ENCODE measurements at places on chromosomes 1 and 21.

DNA sequence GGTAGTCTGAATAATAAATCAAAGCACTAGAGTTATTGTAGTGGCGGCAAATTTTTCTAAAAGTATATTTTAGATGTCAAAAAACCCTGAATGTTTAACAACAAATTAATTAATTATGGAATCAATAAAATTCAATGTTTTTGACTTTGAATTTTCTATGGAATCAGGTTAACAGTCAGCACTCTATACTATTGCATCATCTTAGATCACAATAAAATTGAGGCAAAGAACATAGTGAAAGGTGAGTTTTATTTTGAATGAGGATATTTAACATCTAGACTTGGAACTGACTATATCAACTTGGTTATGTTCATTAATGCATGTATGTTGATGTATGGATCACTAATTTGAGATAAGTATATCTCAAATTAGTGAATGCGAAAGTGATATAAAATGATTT, 148.5 kb downstream of the TNFSF18 start:
- DNase-seq, result no peak

DNA sequence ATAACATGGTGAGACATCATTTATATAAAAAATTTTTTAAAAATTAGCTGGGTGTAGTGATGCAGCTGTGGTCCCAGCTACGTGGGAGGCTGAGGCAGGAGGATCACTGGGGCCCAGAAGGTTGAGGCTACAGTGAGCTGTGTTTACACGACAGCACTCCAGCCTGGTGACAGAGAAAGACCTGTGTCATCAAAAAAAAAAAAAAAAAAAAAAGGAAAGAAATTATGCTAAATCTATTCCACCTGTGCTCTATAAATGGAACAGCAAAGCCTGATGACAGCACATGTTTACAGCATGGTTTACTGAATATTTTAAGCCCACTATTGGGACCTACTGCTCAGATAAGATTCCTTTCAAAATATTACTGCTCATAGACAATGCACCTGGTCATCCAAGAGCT, 217.6 kb downstream of the PRDM2 start:
- no peak for DNase-seq

DNA sequence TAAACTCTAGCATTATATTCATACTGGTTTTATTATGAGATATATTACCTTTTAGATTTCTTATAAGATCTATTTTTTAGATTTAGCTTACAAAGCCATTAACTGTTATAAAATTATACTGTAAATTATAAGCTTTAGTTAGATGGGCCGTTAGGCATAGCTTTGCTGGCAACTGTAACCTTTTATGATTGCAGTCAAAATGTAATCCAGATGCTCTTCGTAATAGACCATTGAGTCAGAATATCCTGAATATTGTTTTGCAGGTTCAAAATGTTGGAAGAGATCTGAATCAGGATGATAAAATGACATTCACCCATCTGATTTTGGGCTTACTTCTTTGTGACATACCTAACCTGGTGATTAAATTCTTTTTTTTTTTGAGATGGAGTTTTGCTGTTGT, 20.9 kb downstream of the ITSN1 start:
- no peak for DNase-seq

DNA sequence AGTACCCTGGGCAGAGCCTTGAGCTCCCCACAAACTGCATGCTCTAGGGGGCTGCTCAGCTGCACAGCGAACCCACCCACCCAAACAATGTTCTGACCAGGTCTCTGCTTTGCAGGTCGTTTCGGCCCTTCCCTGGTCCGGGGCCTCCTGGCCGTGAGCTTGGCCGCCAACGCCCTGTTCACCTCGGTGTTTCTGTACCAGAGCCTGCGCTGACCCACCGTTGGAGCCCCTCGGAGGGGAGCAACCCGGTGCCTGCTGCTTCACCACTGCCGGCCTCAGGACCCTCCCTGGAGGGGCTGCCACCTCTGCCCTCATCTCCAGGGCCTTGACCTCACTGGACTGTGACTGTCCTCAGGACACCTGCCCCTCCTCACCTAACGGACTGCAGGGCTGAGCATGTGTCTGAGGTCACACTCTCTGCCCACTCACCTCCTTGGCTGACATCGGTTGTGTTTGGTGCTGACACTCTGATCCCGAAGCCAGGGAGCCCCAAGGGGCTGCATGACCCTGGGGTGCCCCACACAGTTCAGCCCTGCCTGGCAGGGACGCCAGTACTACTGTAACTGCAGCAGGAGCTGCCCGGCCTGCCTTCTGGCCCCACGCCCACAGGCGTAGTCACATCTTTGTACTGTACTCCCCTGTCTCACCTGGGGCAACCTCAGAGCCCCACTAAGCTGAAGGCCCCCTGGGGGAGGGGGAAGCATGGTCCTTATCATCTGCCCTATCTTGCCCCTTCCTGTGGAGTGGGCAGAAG, 24.3 kb downstream of the TMEM201 start:
- DNase-seq, result no peak

DNA sequence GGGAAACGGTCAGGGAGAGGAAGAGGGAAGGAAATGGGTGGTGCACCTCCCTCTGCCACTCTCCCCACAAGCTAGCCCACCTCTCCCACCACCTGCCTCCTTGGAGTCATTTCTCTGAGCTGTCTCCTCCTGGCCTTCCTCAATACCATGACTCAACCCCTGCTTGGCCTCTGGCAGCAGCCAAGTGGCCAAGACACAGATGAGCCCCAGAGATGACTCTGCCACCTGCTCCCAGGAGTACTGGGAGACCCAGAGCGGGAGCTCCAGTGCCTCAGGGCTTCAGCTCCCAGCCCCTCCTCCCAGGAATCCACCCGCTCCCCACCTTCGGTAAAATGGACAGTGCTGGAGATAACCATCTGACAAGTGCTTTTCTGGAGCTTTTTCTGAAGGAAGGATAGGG, 2.6 kb downstream of the S100A16 start:
- DNase-seq, result no peak

- no peak for DNase-seq
These were observed 1.5 kb upstream of the CLCNKA start for GRCh38 chr1:16020325-16020724.

DNA sequence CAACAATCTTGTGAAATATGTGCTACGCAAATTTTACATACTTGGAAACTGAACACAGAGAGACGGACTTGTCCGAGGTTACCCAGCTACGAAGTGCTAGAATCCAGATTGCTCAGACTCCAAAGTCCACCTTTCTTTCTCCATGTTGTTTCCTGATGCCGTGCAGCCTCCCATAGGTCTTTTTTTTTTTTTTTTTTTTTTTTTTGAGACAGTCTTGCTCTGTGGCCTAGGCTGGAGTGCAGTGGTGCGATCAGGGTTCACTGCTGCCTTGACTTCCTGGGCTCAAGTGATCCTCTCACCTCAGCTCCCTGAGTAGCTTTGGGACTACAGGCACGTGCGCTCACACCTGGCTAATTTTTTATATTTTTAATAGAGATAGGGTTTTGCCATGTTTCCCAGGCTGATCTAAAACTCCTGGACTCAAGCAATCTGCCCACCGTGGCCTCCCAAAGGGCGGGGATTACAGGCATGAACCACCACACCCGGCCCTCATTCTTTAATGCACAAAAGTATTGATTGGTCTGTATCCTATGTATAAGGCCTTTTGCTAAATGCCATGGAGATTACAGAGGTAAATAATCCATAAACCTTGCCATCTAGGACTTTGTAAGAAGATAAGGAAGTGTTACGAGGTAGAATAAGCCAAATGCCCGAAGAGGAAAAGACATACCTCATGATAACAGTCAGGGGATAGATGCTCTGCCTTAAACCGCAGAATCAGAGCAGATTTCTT, 92.8 kb downstream of the C1orf21 start:
- no peak for DNase-seq

GRCh38 chr1:160768295-160768657, 27.7 kb upstream of the LY9 start:
- peak; percentile 64 for DNase-seq

DNA sequence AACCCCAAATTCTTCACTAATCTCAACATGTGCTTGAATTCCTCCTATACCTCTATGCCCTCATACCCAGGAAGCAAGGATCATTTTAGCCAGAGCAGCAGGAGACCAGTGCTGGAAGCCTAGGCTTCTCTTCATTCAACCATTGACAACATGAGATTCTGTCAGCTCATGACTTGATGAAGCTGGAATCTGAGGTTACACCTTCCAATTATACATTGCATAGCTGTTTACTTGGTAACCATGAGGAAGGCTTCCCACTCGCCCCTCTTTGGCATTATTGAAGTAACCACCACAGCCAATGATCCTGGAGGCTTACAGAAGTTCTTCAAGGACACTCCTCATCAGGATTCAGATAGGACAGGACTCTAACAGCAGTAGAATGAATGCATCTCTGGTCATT, 160.3 kb downstream of the TPR start:
- DNase-seq, result no peak

All from stimulated activated CD4-positive, alpha-beta T cell treated with anti-CD3 and anti-CD28 coated beads, Interleukin-12 subunit alpha, Interleukin-12 subunit beta, amount 100 ng/mL, for 24 hours (primary cell).